CD4-positive, alpha-beta T cell treated with Interleukin-2 at 100 ng/mL for 4 hours (primary cell): ENCODE measurements at places on chromosomes 11 and 22.

- no peak for DNase-seq
Measured at GRCh38 chr11:74268456-74268855, 43.0 kb downstream of the P4HA3 start.

DNA sequence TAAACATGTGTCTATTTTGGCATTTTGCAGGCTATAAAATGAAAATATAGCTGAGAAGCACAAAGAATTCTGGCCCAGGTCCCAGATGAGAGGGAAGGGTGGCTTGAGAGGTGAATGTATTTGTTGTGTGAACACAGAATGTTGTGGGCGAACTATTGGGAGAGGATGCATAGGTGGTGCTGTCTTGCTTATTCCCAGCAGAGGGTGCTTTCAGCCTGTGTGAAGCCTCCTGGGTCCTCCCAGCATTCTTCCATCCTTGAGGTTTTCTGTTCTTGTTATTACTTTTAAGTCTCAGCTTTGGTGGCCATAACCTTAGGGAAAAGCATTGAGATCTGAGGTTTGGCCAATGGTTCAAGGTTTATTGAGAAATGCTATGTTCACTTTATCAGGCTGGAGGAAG is 108.7 kb upstream of the SNX19 start:
- DNase-seq = no peak

DNA sequence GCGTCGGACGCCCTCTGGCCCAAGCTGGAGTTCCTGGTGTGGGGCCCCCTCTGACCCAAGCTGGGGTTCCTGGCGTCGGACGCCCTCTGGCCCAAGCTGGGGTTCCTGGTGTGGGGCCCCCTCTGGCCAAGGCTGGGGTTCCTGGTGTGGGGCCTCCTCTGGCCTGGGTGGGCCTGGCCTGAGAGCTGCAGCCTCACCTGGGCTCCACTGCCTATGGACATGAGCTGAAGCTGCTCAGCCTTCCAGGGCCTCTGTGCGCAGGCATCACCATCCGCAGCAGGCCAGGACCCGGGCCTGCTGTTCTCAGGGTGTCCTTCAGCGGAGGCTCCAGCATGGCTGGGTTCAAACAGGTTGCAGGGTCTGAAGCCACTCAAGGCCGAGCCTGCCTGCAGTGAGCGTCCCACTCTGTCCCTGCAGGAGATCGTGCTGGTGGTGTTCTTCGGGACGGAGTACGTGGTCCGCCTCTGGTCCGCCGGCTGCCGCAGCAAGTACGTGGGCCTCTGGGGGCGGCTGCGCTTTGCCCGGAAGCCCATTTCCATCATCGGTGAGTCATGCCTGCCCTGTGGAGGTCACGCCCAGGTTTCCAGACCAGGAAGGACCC is 125.5 kb downstream of the KCNQ1 start:
- DNase-seq = no peak

- DNase-seq = no peak
Measured at GRCh38 chr11:94960488-94960887, 12.9 kb downstream of the CWC15 start.

- no peak for DNase-seq
Measured at GRCh38 chr11:91299980-91300379, 924.6 kb upstream of the FAT3 start.

DNA sequence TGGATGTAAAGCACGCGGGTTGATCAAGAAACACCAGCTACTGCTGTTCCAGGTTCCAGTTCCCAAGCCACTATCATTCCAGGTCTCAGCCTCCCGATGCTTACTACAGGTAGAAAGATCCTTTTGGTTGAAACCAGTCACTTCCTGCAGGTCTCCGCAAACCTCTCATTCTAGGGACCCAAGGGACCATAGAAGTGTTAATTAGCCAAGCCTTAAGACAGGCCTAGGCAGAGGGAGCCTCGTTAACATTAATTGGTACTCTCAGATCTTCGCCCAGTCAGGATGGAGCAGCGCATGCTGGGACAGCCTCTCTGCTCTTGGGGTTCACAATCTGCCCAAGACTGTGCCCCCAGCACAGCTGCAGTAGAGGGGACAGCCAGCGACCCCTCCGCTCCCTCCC is 11.2 kb upstream of the OAF start:
- no peak for DNase-seq
